ENCODE measurements at places on chromosomes 12 and 14.

DNA sequence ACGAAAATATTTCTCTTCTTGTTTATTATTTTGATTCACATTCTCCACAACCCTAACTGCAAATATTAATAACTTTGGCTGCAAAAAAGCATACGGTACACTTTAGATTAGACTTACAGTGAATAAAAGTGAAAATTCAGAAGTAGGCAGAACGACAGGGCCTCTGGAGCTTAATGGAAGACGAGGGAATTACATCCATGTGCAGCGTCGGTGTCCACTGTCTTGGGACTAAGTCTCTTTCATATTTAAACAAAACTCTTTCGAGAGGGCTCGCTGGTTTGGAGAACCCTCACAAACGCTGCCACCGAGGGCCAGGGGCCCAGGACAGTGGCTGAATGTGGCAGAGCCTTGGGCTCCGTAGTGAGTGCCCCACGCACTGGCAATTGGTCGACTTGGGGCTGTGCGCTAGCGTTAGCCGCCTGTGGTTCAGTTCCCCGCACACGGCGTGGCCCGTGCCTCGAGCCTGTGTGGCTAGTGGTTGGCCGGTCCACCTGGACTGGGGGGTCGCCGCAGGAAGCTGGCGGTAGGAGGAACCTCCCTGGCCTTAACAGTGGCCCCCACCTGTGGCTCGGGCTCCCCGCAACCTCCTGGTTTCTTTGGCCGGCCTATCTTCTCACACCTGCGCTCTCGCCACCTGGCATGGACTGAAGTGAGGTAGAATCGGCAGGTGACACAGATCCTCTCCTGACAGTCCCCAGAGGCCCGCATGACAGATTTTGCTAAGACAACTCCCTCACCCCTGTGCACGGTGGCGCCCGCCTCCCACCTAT, 739 bp upstream of the PAX9 start:
- no peak for DNase-seq

- DNase-seq: peak; percentile 22
These were observed 513 bp downstream of the BCAT1 start for GRCh38 chr12:24948420-24948756.

GRCh38 chr12:43856972-43857371, 21.1 kb downstream of the TMEM117 start:
- DNase-seq: no peak

GRCh38 chr12:109773384-109774011, 59.7 kb downstream of the TRPV4 start:
- no peak for DNase-seq

- DNase-seq: no peak
These were observed 176.9 kb downstream of the BTG1 start for GRCh38 chr12:91968777-91969171.

DNA sequence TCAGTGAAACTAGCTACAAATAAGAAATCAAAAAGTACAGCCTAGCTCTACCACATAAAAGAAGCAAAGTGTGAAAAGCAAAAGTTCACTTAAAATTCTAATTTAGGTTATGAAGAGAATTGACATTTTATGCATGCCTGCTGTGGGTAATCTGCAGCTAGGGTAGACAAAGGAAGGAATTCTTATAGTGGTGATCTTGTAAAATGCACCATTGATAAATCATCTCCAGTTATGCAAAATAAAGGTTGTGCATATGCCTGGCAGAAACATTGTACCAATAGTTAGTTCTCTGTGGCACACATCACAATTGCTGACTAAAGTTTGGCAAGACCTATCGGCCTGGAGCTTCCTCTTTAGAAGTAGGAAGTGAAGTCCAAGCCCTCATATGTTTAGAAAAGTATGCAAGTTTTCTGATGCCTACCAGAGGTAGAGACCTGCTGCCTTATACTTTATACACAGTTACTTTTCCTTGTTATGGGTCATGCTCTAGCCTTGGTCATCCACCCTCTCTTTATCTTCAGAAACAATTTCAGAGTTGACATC, 78.3 kb downstream of the TSHR start:
- DNase-seq: no peak

DNA sequence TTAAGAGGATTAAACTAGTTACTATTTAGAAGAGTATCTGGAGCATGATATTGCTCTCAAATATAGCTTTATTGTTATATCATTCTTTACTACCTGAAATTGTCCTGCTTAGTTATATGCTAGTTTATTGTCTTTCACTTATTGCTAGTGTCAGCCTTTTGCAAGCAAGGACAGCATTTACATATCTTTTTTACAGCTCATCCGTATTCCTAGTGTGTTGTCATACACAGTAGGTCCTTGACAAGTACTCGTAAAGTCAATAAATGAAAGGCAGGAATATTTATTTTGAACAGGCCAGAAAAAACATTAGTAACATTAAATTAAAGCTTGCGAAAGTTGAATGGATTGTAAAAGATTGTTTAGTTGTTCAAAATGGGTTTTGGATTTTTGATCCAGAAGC, 35.0 kb downstream of the CRADD start:
- no peak for DNase-seq

DNA sequence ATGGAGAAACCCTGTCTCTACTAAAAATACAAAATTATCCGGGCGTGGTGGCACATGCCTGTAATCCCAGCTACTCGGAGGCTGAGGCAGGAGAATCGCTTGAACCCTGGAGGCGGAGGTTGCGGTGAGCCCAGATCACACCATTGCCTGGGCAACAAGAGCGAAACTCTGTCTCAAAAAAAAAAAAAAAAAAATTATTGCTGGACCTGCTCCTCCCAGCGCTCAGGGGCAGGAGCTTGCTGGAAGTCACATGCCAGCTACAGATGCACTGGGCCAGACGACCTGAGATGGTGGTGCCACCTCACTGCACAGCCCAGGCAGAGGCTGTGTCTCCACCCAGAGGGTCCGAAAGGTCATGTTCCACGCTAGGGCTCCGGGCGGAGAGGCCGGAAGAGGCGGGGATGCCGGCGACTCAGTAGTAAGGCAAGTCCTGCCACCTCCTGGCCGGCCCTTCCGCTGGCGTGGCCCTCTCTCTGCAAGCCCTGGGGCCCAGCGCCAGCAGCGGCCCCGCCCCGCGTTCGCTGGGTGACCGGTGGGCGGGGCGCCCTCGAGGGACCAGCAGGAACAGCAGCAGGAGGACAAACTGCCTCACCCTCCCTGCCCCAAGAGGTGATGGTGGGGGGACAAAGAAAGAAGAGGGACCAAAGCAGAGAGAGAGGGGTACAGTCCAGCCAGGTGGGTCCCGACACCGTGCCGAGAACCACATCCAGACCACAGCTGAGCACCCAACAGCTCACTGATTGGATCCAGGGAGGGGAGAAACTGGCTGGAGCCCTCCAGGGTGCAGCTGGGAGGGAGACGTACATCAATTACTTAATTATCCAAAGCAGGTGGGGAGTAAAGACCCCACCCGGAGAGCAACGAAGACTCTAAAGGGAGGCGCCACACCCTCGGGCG, 3.6 kb upstream of the RHOF start:
- peak; percentile 90 for DNase-seq

- DNase-seq: no peak
These were observed 85.1 kb upstream of the NID2 start for GRCh38 chr14:52153939-52154338.

DNA sequence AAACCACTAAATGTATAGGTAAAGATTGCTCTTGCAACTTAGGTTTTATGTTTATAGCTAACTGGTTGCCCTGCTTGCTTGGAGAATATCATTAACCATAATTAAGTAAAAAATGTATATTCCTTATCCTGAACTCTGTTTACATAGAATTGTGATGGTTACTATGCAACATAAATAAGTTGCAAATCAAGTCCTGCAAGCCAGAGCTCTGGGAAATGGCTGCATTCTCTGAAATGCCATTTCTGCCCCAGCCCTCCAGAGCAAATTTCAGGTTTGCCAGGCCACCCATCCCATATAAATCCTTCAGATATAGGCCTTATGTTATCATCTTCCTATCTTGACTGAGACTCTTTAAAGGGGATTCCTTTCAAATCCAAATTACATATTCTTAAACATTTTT, 118.4 kb upstream of the MYF6 start:
- DNase-seq: no peak

DNA sequence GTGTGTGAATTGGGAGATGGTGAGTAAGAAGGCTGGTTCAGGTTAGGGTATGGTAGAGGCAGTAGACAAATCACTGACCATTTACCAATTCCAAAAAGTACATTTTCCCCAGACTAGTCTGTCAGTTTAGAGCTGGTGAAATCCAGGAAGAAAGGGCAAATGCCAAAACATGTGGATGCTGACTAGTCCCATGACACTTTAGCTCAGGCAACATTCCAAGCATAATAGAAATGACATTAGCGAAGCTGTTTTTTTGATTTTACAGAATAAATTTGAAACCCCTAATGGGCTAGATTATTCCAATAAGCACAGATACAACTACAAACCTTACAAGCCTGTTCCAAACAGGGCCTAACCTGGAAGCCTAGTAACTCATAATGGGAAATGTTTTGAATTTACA, 884.2 kb downstream of the FLRT2 start:
- DNase-seq: no peak

DNA sequence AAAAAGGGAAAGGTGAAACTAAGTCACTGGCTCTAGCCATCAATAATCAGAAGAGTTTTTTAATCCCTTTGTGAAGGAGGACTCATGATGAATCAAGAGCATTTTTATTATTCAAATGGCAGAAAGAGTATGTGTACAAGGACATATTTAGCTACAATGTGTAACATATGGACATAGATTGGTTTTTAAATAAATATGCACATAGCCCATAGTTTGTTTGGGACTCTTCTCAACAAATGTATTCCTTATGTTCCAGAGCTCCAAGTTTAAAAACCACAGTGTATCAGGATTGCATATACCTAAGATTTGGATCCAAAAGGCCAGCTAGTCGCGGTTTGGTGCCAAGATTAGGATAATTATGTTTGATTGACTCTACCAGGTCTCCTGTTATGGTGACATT, 104.2 kb downstream of the C12orf50 start:
- no peak for DNase-seq

DNA sequence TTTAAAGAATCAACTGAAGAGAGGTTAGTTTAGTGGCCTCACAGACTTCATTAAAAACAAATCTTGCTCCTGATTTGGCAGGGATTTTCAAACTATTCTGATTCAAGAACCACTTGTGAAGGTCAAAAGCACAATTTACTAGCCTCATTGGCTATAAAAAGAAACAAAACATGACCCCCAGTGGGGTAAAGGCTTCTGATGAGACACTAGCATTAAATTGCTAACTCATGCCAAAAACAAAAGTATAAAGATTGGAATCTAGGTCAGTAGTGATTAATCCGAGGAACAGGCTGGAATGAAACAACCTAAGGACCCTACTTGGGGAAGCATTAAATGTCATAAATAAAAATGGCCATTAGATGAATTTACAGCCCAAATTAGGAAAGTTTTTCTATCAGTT, 312.3 kb downstream of the PAWR start:
- DNase-seq: no peak

DNA sequence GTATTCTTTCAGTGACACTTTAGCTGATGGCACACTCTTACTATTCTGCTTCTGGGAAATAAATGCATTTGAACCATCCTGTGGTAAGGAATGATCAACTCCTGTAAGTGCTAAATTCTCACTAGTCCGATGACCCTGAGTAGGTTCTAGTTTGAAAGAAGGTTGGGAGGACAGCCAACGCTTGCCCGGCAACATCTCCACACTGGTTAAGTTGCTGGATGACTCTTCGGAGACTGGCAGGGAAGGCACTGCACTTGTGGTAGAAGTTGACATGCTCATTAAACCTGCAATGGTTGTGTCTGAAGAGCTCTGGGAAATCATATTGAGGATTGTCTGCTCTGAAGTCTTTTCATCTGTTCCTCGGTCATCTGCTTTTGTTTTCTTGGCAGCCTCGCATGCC, 12.0 kb upstream of the KANSL2 start:
- DNase-seq: no peak

DNA sequence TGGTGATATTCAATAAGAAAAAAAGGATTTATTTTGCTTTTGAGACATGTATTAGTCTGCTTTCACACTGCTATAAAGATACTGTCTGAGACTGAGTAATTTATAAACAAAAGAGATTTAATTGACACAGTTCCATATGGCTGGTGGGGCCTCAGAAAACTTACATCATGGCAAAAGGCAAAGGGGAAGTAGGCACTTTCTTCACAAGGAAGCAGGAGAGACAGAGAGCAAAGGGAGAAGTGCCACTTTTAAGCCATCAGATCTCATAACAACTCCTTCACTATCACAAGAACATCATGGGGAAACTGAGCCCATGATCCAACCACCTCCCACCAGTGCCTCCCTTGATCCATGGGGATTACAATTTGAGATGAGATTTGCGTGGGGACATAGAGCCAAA, 43.9 kb downstream of the BHLHE41 start:
- DNase-seq: no peak

DNA sequence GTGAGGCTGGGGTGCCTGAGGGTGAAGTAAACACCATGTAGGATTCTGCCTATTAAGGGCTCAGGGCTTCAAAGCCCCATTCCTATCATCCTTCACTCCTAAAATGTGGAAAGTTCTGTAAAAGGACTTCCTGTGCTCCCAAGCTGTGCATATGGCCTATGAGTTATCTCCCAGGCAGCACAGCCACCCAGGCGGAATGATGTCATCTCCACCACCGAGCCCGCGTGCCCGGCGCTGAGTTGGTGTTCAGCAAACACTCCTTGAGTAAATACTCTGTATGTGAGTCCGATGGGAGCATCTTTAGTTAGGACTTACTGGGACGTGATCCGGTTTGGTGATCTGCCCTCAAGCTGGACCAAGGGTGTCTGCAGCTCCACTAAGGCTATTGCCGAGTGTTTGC, 437.3 kb downstream of the MED13L start:
- peak; percentile 94 for DNase-seq

DNA sequence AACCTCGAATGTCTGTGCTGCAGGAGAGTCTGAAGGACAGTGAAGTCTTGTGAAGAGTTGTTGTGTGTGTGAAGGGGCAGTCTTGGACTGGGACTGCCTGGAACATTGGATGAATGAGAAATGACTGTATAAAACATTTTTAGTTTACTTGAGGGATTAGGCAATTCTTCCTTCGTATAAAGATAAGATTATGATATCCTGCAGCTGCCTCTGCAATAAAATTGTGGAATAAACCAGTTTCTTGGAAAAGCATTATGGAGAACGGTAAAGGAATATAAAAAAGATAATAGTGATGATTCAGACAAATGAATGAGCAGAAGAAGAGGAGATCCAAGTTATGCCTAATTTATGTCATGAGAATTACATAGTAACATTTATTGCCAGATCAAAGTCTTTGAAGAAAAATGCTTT, 30.9 kb upstream of the LUM start:
- DNase-seq: no peak

- DNase-seq: peak; percentile 71
These were observed 3.4 kb upstream of the ARHGAP5 start for GRCh38 chr14:32073537-32074189.

DNA sequence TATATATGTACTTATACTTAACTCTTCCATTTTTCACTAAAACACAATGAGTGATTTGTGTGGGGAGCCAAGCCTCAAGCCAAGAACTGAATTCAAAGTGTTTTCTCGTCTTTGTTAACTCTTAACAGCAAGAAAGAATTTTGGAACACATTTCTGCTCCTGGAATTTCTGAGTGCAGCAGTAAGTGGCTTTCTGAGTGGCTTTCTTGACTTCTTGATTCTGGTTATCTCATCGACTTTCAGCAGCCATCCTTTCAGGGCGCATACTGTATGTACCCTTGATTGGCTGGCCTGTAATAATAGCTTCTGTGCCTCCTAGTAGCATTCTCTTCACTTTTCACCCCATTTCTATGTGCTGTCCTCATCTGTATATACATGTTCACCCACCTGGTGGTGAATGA, 157.4 kb downstream of the FBXL14 start:
- DNase-seq: no peak
